Putamen (tissue), 1 donor: ENCODE measurements at places on chromosomes 5 and 9.

DNA sequence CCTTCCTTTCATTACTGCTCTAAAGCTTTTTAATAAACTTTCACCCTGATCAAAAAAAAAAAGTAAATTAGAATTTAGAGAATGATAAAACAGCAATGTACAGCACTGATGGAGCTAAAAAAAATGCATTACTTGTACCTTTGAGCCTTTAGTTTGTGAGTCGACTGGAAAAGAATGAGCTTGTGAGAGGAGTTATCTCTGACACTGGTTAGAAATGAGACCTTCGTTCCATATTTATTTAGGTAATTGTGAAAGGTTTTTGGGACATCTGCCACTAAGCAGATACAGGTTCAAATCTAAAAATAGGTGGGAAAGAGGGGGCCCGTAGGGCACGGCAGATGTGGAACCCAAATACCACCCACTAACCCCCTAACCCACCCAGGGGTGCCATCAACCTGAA lies 376.8 kb downstream of the ICE1 start:
- no peak for DNase-seq

DNA sequence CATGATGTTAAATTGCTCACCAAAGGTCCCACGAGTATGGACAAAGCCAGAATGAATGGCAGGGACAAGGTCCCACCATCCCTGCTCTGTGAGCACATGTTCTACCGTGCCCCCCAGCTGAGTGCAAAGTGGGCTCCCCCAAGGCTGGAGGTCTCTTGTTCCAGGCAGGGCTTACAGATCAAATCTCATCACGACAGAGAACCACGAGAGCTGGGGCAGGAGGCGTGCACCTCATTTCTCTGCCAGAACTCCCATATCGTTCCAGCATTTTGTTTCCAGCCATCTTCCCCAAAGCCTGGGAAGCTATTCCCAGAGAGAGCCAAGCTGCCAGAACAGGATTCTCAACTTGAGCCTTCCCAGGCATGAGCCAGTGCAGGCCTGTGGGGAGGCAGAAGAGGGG lies 108.5 kb downstream of the ZNF354C start:
- no peak for DNase-seq

- no peak for DNase-seq
Observed at GRCh38 chr5:33317271-33317670, 123.5 kb upstream of the TARS1 start.

- DNase-seq, result no peak
Observed at GRCh38 chr5:146529984-146530383, 14.0 kb upstream of the GPR151 start.

GRCh38 chr5:179225387-179225786 lies 119.9 kb downstream of the ADAMTS2 start:
- DNase-seq, result no peak

- DNase-seq, result no peak
Observed at GRCh38 chr9:127038531-127038930, 83.9 kb downstream of the ANGPTL2 start.

DNA sequence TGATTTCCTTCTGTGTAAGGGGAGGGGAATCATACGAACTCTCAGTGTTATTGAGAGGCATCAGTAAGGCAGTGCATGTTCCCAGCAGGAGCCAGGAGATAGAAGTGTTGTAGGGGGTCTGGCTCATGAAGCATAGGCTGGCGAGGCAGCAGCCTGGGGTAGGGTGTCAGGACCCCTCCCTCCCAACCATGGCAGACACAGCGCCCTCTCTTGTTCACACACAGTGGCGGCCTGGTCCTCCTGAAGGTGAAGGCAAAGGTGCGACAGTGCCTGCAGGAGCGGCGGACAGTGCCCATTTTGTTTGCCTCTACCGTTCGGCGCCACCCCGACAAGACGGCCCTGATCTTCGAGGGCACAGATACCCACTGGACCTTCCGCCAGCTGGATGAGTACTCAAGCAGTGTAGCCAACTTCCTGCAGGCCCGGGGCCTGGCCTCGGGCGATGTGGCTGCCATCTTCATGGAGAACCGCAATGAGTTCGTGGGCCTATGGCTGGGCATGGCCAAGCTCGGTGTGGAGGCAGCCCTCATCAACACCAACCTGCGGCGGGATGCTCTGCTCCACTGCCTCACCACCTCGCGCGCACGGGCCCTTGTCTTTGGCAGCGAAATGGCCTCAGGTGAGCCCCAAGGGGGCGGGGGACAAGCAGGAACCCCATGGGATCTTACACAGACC lies 4.7 kb downstream of the SLC27A4 start:
- DNase-seq, result no peak

DNA sequence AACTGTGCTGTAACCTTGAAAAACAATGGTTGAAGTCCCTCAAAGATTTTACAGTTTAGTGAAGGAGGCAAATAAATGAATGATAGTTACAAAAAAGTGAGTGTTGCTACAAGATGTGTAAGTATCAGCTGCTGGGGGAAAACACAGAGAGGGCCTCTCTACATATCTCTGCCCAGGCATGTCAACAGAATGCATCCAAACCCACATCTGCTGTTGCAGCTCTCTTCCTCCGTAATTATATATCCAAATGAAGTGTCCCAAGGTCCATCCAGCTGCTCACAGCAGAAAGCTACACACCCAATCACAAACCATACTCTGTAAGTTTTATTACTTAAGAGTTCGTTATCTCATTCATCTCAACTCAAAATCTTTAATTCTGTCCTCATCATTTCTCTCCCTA lies 584.6 kb downstream of the ANXA1 start:
- DNase-seq, result no peak

GRCh38 chr5:140349244-140349643 lies 2.8 kb upstream of the HBEGF start:
- DNase-seq, result no peak

- DNase-seq, result no peak
Observed at GRCh38 chr5:90528601-90529193, 687 bp downstream of the LYSMD3 start.

GRCh38 chr9:121455527-121456239 lies 44.0 kb downstream of the GGTA1 start:
- DNase-seq, result no peak

GRCh38 chr9:19373527-19373926 lies 6.5 kb downstream of the RPS6 start:
- DNase-seq, result no peak

- no peak for DNase-seq
Observed at GRCh38 chr9:2524601-2525000, 97.0 kb upstream of the VLDLR start.

- DNase-seq, result no peak
Observed at GRCh38 chr5:96642281-96642640, 19.9 kb upstream of the CAST start.

DNA sequence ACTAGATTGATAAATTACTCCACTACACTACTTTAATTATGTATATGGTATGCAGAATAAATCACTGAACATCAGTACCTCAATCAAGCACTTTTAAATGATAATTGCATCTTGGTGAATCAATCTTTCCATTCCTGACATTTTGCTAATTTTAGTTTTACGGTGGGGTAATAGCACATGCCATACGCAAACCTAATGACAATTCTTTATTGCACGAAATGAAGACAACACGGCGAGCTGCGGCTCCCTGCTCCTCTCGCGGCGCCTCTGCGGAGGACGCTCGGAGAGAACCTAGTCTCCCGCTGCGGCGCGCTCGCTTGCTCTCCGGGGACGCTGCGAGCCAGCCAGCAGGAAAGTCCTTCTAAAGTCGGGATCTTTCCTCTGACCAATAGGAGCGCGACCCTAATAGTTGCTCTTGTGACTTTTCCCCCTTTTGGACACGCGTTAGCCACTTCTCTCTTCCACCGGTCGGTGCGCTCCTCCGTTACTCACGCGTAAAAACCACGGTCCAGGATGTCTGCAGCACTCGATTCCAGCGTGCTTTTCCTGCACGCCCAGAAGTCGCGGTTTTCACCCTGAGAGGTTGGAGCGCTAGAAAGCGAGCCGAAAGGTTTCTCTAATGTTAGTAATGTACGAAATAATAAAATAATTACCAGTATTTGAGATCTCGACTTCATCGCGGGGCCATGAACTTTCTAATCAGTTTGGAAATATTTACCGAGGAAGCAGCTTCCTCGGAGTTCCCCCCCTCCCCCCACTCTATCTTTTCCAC lies 1.0 kb upstream of the MEF2C start:
- peak; percentile 61 for DNase-seq

DNA sequence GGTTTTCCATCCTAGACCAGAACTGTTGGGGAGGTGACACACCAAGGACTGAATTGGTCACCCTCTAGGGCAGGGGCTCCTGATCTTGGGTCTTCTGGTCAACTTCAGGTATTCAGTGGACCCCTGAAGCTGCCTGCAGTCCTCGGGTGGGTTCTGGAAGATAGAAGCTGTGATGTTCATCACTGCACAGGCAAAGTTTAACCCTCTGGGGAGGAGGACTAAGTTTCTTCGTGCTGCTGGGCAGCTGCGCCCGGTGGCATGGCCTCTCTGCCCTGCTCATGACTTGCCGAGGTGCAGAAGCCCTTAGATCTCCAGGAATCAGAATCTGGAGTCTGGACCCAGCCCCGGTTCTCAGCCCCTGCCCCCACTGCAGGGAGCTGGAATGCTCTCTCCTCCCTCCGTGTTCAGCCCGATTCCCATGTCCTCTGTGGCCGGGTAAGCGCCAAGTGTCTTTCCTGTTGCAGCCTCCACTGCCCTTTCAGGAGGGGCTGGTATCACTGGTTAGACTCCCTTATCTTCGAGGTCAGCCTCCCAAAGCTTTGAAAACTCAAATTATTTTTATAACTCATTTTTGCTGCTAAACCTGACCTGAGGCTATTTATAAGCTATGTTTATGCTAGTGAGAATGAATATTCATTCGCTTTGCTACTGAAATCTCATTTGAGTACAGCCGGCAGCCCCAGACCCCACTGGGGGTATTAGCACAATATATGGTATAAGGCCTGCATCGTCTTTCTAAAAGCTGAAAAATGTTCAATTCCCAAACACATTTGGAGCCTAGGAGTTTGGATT lies 1.7 kb downstream of the LAMC3 start:
- DNase-seq, result no peak

- no peak for DNase-seq
Observed at GRCh38 chr5:137600721-137601360, 101.7 kb upstream of the SPOCK1 start.

- no peak for DNase-seq
Observed at GRCh38 chr9:93680443-93681268, 104.3 kb downstream of the PHF2 start.

DNA sequence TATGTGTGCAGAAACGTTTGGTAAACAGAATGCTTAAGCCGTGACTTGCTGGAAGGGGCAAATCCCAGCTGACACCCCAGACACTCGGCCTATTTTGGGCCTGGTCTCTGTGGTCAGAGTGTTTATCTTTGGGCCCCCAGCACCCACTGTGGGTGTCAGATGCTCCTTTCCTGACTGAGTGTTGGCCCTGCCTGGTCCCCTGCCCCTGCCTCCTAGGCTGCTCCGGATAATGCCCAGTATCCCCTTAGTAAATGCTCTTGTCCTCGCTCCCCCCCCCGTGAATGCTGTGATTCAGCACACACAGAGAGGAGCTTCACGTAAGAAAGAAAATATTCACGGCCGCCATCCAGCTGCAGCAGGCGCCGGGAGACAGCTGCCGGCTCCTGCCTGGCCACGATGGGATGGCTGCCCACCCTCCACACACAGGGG lies 11.3 kb upstream of the ANGPTL2 start:
- peak; percentile 89 for DNase-seq

DNA sequence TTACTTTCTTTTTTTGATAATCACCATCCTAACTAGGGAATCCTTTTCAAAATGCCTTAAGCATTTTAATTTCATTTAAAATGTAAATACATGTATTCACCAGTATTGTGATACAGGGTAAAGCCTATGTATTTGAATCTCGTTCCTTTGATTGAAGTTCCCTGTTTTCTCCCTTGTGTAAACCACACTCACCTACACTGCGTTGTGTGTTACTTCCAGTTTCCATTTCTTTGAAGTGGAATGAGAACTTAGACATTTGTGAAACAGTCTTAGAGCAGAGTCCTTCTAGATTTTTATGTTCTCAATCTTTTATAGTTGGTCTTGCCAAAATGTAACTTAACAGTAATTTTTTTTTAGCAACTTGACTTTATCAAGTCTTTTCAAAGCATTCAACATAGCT lies 101.4 kb downstream of the ZNF462 start:
- no peak for DNase-seq

DNA sequence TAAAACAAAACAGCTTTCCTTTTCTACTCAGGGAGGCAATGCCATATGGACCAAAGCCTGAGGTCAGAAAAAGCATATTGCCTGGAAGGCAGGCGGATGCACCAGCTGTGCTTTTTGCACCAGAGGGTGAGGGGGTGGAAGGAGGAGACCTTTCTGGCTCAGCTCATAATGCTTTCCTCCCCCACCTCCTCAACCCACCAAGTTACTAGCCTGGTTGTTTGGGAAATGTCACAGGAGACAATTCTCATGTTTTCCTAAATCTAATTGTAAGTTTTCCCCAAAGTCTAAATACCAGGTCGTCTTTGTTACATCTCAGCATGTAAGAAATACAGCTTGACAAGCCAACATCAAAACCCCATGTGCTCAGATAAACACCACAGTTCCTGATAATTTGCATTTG lies 72.6 kb upstream of the DMRTA1 start:
- no peak for DNase-seq

DNA sequence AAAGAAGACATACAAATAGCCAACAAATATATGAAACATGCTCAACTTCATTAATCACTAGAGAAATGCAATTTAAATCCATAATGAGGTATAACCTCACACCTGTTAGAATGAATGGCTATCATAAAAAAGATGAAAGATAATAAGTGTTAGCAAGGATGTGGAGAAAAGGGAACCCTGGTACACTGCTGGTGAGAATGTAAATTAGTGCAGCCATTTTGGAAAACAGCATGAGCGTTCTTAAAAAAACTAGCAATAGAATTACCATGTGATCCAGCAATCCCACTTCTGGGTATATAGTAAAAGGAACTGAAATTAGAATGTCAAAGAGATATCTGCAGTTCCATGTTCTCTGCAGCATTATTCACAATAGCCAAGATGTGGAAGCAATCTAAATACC lies 64.2 kb upstream of the CEP78 start:
- no peak for DNase-seq

DNA sequence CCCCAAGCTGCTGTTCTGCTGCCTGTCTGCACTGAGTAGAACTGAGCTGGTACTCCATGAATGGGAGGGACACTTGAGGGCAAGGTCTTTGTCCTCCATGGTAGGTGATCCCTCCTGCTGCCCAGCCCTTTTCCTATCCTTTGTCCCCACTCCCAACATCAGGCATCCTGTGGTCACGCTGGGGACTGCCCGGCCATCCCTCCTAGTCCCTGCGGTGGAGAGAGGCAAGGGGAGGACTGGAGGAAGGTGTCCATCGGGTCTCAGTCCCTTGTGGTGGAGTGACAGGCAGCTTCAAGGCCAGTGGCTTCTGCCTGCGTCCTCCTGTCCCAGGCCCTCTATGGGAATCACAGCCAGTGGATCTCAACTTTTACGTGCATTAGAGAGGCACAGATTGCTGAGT lies 25.9 kb downstream of the ROR2 start:
- no peak for DNase-seq

GRCh38 chr5:40675396-40676133 lies 4.2 kb upstream of the PTGER4 start:
- no peak for DNase-seq

DNA sequence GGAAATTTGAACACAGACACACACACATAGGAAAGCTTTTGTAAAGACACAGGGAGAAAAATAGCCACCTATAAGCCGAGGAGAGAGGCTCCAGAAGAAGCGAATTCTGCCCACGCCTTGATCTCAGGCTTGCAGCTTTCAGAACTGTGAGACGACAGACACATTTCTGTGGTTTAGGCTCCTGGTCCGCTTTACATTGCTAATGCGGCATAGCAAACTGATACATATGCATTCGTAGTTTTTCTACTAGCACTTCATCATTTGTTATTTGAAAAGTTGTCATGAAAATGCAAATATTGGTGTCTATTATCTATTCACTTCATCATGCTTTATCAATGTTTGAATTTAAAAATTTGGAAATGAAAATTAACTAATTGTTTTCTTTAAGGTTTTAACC lies 674.9 kb downstream of the SEMA5A start:
- no peak for DNase-seq
